Stimulated activated CD4-positive, alpha-beta T cell treated with anti-CD3 and anti-CD28 coated beads, Interleukin-15, amount 100 ng/mL, for 1 hour (primary cell): ENCODE measurements at places on chromosomes 16 and 17.

DNA sequence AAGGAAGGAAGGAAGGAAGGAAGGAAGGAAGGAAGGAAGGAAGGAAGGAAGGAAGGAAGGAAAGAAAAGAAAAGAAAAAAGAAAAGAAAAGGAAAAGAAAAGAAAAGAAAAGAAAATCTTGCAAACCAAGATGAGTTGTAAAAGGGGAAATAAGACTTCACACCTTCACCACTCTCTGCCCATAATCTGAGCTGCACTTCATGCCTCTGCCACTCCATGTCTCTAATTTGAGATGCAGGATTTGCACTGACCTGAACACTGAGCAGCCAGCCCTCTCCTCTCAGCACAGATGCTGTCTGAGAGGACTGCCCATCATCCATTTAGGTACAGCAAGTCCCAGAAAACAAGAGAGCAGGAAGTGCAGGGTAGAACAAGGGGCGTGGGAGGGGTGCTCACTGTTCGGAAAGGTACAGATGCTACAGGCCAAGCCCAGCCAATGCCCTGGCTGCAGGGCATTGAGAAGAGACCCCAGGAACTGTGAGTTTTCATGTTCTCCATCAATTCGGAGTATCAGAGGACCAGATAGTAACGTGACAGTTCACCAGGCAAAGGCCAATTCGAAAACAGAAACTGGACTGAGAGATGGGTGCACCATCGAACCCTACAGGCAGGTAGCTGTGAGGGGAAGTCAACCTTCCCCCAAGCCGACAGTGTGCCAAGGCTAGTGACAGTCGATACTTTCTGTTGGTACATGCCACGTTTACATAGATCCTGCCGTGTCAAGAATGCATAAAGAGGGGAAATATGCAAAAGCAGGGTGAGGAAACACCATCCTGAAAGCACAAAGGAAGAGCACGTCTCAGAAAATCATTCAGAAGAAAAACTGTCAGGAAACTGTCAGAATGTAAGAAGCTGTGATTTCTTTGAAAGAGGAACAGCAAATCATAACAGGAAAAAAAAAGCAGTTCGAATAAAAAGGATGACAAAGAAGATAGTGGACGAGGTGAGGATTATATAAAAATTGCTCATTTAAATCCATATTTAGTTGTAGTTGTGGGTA, 142.0 kb upstream of the RCVRN start:
- no peak for DNase-seq

- no peak for DNase-seq
These were observed 2.6 kb upstream of the ZNF768 start for GRCh38 chr16:30528799-30529457.

GRCh38 chr16:11254913-11255736, 879 bp downstream of the SOCS1 start:
- DNase-seq, result no peak

DNA sequence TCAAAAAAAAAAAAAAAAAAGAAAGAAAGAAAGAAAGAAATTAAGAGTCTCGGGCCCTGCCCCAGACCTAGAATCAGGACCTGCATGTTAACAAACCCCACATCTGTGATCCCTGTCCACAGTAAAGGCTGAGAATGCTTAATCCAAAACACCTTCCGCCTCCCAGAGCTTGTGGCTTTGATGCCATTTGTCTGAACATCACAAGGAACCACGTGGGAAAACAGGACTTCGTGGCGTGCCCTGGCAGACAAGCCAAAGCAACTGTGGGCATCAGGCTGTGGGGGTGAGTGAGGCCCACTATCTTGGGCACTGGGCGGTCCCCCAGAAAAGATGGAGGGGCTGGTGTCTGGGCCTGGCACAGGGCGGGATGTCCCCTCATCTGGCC, 173.4 kb upstream of the CIBAR2 start:
- no peak for DNase-seq

- DNase-seq, result no peak
These were observed 325.3 kb downstream of the UTP18 start for GRCh38 chr17:51585514-51586104.

GRCh38 chr16:50252874-50253513, 13.4 kb upstream of the ADCY7 start:
- no peak for DNase-seq

GRCh38 chr16:13510425-13511151, 409.4 kb upstream of the ERCC4 start:
- DNase-seq, result no peak

GRCh38 chr16:27764869-27765675, 215.1 kb downstream of the KATNIP start:
- no peak for DNase-seq

DNA sequence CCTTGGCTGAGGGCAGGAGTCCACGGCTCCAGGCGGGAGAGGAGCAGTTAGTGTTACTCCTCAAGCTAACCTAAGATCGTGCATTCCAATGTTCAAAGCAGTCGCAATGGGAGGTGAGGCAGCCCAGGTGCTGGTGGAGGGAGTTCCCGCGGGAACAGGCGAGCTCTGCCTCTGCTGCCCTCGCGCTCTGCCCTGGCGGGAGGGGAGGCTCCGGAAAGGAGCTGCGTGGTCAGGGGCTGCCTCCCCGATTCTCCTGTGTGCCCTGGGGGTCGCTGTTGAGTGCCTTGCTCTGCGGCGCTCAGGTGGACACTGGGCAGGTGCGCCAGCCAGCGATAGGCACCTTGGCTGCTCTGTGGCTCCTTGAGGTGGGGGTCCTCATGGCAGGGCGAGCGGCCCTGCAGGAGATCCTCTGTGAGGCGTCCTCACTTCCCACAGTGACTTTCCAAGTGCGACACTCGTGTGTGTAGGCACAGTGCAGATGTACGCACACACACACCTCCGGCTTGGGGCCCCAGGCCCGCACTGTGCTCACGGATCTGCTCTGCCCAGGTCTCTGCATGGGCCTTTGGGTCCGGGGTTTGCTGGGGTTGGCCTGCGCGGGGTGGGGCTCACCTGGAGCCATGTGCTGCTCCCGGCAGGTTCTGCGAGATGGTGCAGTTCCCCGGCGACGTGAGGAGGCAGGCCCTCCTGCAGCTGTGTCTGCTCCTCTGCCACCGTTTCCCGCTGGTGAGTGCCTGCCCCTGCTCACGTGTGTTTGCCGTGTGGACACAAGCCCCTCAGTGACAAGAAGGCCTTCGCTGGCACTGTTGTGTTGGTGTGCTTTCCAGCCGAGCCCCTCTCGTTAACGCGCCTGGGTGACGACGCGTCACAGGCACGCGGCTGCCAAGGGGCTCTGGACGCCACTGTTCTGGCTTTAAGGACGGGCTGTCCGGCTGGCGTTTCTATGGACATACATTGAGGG, 97.9 kb upstream of the ZNF750 start:
- DNase-seq, result no peak

DNA sequence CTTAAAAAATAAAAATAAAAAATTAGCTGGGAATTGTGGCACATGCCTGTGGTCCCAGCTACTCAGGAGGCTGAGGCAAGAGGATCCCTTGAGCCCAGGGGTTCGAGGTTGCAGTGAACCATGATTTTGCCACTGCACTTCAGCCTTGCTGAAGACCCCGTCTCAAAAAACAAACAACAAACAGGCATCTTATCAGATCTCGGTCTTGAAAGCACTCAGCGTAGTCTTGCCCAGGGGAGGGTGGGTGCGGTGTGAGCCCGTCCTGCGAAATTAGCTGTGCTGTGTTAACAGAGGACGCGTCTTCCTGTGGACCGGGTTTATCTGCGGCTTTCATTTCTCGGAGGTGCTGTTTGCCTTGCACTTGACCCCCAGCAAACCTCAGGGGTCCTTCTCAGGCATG, 5.4 kb downstream of the GAA start:
- no peak for DNase-seq

DNA sequence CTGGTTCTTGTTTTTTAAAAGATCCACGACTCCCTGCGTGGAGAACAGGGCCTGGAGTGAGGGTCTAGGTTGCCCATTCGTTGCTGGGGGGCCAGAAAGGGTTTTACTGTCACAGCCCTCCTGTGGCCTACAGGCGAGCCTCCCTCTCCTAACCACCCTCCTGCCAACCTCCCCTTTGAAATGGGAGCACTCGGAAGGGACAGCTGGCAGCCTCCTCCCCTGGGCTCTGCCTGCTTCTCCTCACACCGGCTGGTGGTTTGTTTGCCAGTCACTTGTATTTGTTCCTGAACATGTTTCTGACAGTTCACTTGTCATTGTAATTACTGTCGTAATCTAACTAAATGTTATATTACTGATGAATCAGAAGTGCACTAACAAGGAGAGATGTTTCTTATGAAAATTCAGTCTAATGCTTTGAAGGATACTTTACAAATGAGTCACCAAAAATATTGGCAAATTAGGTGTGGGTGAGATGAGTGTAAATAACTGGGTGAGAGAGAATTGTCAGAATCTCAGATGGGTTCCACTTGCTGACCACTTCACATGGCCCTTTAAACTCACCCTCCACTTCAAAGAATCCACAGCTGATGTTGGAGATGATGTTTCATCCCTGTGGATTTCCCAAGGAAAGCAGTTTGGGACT, 2.7 kb upstream of the SPPL2C start:
- DNase-seq, result no peak

- no peak for DNase-seq
These were observed 49.6 kb downstream of the PITPNM3 start for GRCh38 chr17:6506679-6507231.

DNA sequence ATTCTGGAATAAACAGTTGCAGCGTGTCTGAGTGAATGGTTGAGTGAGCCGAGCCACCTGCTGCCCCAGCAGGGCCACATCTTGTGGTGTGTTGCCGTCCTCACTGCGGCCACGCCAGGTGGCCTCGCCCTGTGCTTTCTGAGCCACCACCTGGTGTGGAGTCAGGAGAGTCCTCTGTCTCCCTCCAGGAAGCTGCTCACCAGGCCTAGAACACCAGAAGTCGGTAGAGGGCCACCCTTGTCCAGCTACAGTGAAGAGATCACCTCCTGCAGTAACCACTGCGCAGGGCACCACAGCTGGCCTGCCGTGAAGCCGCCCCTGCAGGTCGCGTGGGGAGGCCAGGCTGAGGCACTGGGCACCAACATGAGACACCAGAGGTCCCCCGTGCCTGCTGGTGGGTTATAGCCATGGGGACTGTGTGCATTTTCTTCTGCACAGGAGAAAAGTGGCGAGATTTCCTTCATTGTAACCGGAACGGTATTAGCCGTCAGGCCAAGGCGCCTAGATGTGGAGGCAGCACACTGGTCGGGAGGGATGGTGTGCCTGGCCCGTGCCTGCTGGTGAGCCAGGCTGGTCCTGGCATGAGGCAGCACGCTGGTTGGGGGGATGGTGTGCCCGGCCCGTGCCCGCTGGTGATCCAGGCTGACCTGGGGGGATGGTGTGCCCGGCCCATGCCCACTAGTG, 28.9 kb upstream of the FOXK2 start:
- DNase-seq, result no peak

- no peak for DNase-seq
These were observed 5.6 kb upstream of the CHMP6 start for GRCh38 chr17:80986046-80986445.

GRCh38 chr17:28474111-28474531, 677 bp downstream of the SLC13A2 start:
- DNase-seq, result no peak

- no peak for DNase-seq
These were observed 298.4 kb upstream of the SALL1 start for GRCh38 chr16:51449441-51449840.

DNA sequence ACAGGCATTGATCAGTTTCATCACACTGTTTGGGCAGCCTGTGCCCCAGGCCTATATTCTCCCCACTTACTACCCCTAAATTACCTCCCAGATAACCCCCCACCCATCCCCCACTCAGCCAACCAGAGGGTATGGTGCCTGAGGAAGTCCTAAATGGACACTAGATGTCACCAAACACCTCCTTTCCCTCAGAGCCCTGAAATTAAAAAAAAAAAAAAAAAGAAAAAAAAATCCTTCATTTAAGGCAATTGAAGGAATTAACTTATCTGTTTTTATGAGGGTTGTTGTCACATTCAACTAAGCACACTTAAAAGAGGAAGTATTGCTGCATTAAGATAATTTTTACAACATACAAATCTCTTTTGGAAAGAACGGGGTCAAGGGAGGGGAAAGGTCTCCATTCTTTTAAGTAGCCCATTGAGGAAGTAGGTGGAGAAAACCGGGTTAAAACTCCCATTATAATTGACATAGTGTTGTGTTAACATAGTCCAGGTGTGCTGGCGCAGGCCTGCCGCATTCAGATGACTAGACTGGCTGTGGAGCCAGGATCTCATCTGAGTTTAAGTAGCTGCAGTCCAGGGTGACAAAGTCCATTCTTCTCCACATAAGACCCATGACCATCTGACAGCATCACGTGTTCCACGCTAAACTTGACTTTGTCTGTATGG, 46.3 kb downstream of the SNX11 start:
- no peak for DNase-seq

GRCh38 chr16:4064950-4065352, 51.3 kb downstream of the ADCY9 start:
- no peak for DNase-seq

DNA sequence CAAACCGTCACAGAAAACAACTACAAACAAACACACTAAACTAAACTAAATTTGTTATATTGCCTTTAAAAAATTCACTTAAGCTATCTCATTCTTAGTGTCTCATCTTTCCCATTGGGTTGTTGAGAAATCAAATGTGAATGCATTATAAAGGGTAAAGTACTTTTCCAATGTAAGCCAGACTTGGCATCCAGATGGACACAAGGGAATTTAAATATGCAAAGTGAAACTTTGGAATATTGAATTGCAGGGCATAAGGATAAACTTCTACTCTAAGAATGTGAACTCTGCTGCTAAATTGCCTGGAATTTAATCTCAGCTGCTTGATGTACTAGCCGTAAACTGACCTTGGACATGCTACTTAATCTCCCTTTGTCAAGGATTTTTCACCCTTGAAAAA, 1554.6 kb downstream of the CDH8 start:
- DNase-seq, result no peak

- DNase-seq, result no peak
These were observed 25.3 kb upstream of the PHAF1 start for GRCh38 chr16:67084345-67085028.

- DNase-seq, result no peak
These were observed 217.0 kb downstream of the CPPED1 start for GRCh38 chr16:12586701-12587100.

DNA sequence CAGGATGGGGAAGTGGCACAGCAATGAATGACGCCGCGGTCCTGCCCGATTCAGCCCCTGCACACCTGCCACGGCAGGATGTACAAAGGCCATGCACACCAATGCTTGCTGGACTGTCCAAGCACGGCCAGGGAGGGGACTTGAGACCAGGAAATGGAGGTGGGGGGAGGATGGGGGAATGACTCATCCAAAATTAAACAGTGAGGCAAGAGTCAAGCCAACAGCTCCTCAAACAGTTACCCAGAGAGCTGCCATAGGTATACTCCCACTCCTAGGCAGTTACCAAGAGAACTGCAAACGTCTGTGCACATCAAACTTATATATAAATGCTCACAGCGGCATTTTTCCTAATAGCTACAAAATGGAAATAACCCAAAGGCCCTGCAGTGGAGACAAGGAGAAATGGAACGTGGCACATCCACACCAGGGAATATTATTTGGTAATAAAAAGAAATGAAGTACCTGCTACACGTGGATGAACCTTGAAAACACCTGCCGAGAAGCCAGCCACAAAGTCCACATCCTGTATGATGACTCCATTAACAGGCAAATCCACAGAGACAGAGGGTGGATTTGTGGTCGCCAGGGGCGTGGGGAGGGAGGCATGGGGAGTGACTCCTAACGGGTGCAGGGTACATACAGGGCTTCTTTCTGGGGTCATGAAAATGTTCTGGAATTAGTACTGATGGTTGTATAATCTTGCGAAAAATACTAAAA, 54.1 kb downstream of the VAC14 start:
- no peak for DNase-seq

- no peak for DNase-seq
These were observed 40.0 kb downstream of the SF3B3 start for GRCh38 chr16:70563636-70564035.
